ENCODE measurements at places on chromosomes 5 and 9. TPM values are rescaled to one million over a fixed set of nuclear protein-coding genes. Genes with fewer than 3 reads are reported as not detected.

The IFNA7 gene
- not detected for total RNA-seq

The TAF11L5 gene
- not detected for total RNA-seq

The PHPT1 gene
- 170 TPM for total RNA-seq

The CCNO gene
- not detected for total RNA-seq

The PCDH1 gene
- total RNA-seq = 17.3 TPM

The C5 gene
- total RNA-seq = 8.3 TPM

The FAM169A gene
- total RNA-seq = 11.6 TPM

The EPB41L4A gene
- 10.8 TPM for total RNA-seq

The DIRAS2 gene
- total RNA-seq = 0.77 TPM

The TSLP gene
- total RNA-seq = not detected

The IL7R gene
- 0.11 TPM for total RNA-seq

The IL13 gene
- total RNA-seq = not detected

The QRFP gene
- not detected for total RNA-seq

The ZNF618 gene
- total RNA-seq = 60.8 TPM

The PPP3R2 gene
- not detected for total RNA-seq

The SQSTM1 gene
- total RNA-seq = 69.5 TPM

The LRRC19 gene
- not detected for total RNA-seq

The ORM2 gene
- not detected for total RNA-seq

The PRRT1B gene
- total RNA-seq = not detected

The SH3PXD2B gene
- 89.1 TPM for total RNA-seq

The TMEM174 gene
- not detected for total RNA-seq

The ZNF883 gene
- total RNA-seq = 8.7 TPM

The NR4A3 gene
- total RNA-seq = 0.93 TPM

The SCGB3A1 gene
- not detected for total RNA-seq

The MAMDC2 gene
- 0.21 TPM for total RNA-seq

The CIZ1 gene
- 226 TPM for total RNA-seq

The MYOZ3 gene
- 2.6 TPM for total RNA-seq

The MEIKIN gene
- total RNA-seq = not detected

The ECSCR gene
- not detected for total RNA-seq

All from neural crest cell (in vitro differentiated cells).